Stimulated activated CD4-positive, alpha-beta T cell treated with anti-CD3 and anti-CD28 coated beads, Interleukin-15, amount 100 ng/mL, for 1 hour (primary cell): ENCODE measurements at places on chromosomes 1 and 21.

- no peak for DNase-seq
Measured at GRCh38 chr1:218250492-218250891, 34.6 kb upstream of the RRP15 start.

DNA sequence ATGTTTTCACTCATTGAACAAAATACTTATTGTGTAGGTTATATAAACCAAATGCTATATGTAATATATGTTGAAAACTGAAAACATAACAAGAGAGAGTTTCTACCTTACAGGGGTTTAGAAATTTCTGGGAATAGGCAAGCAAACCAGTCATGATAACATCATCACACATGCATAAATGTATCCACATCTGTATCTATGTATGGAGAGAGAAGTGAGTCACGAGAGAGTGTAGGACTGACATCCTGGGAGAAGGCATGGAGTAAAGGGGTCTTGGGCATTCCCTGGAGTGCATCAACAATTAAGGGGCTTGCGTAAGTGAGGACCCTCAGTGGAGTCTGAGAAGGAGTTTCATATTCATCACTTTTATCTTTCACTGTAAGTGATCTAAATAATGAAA, 65.5 kb downstream of the PCNX2 start:
- DNase-seq: no peak

DNA sequence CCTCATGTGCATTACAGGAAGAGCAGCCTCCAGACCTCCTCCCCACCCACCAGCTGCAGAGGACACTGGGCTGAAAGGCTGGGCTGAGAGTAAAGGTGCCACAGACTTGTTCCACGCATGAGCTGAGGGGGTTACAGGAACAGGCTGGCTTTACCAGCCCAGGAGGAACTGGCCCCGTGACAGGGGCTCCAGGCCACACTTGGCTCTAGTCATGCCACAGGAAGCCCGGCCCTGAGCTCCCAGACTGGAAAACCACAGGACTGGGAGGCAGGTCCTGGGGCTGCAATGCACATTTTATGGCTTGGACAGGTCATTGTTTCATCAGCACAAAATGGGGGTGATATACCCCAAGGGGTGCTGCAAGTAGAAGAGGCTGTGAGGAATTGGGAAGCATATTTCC, 35.6 kb downstream of the GPA33 start:
- no peak for DNase-seq

GRCh38 chr1:64898107-64898861, 68.1 kb downstream of the JAK1 start:
- no peak for DNase-seq

GRCh38 chr1:183200451-183200850, 14.4 kb downstream of the LAMC2 start:
- no peak for DNase-seq

DNA sequence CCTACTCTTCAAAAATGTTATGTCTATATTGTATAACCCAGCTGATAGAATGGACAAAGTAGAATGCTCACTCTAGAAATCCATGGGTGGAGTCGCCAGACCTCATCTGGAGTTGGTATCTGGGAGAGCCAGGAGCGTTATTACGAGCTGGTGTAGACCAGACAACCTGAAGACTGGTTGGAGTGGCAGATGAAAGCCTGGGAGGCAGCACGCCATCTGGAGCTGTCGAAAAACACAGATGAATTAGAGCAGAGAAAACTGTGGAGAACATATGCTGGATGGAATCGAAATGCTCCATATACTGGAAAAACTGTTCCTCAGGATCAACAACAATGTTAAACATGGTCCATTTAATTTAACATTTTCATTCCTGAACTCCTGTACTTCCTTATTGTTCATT, 333.6 kb downstream of the KCTD3 start:
- DNase-seq: no peak

GRCh38 chr21:42039470-42039901, 29.3 kb upstream of the ZBTB21 start:
- no peak for DNase-seq

- DNase-seq: no peak
Measured at GRCh38 chr1:216750031-216750627, 26.9 kb upstream of the ESRRG start.

GRCh38 chr1:184005506-184005905, 32.0 kb downstream of the COLGALT2 start:
- DNase-seq: no peak

DNA sequence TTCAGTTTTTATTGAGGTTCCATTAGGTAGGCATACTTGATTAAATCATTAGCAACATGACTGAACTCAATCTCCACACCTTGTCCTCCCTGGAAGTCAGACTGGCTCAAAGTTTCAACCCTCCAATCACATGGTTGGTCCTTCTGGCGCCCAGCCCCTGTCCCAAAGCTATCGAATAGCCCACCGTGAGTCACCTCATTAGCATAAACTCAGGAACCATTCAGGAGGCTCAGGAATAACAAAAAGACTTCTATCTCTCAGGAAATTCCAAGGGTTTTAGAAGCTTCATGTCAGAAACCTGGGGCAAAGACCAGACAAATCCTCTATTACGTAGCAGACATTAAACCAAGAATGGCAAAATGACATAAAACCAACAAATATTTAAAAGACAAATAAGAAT, 78.6 kb downstream of the RGS2 start:
- DNase-seq: no peak

GRCh38 chr21:36835383-36835795, 131.1 kb downstream of the HLCS start:
- DNase-seq: no peak

DNA sequence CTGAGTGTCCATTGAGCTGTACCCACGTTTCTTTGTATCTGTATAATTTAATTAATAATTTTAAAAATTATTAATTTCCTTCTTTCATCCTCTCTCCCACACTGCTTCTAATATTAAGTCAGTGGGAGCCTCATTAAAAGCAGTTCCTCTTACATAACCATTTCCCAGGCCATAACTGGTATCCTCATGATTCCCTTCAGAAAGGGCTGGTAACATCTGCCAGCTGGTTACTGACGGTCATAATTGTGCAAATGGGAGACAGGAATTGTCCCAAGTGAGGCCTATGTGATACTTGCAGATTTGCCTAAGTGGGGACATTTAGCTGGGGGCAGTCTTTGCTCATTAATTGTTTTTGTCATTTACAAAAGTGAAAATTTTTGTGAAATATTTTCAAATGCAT, 69.0 kb upstream of the SPAG17 start:
- DNase-seq: no peak

DNA sequence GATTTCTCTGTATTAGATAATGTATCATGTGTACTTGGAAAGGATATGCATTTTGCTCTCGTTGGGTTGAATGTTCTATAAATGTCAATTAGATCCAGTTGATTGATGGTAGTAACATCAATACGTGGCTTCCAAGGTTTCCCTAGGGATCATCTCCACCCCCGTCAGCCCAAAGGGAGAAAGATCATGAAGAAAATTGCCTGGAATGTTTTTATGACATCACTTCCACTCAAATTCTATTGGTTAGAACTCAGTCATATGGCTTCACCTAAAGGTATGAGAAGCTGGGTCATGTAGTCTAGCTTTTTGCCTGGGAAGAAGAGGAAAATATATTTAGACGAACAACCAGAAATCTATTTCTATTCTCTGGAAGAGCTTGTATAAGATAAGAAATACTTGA, at the start of gene C1orf185:
C1orf185 (plus strand) TSS at position 253 of the 400 bp plus-strand sequence; CDS start at position 259, 6 bp downstream.
- no peak for DNase-seq

GRCh38 chr1:43985984-43986595, 5.3 kb upstream of the CCDC24 start:
- no peak for DNase-seq

DNA sequence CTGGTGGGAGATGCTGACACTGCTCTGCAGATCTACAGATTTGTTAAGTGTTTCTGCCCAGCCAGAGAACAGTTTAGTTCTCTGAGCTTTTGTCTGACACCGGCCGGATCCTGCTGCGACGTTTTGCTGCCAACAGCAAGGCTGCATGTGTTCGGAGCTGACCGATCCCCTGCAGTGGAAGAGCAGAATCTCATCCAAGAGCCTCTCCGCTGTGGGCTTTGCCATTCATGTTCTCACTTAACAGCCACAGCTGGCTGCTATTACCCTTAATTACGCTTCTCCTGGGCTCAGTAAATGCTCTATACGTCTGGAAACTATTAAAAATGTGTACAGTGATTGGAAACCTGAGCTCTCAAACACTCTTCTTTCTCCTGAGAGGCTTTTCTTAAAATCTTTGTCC, 105.3 kb downstream of the BCAR3 start:
- DNase-seq: no peak

DNA sequence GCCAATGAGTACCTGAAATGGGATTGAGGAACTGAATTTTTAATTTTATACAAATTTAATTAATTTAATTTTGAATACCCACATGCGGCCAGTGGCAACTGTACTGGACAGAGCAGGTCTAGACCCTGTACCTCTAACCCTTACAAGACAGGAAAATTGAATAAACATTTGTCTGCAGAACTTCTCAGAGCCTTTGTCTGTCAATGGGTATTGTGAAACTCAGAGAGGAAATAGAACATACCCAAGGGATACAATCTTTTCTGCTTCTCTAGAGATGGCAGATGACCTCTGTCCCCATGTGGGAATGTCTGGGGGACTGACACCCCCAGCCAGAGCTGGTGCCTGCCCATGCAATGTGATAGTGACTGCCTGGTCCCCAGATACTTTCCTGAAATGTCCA, 220.6 kb downstream of the TM2D1 start:
- DNase-seq: no peak

DNA sequence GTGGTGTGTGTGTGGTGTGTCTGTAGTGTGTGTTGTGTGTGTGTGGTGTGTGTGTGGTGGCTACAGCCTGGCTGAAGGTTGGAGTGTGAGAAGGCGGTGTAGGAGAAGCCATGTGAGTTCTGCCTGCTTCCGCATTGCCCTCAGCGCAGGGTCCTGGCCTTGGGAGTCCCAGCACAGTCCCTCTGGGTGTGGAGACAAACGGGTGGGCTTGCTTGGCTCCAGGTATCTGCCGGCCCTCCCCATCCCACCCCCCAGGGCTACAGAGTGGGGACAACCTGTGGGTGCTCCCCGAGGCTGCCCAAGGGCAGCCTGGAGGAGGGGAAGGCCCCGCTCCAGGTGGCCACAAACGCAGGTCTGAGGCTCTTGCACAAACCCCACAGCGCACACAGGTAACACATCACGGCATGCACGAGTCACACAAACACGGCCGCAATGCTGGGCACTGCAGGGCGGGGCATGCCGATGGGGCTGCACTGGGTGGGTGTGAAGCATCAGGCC, 31.7 kb upstream of the ADARB1 start:
- no peak for DNase-seq

DNA sequence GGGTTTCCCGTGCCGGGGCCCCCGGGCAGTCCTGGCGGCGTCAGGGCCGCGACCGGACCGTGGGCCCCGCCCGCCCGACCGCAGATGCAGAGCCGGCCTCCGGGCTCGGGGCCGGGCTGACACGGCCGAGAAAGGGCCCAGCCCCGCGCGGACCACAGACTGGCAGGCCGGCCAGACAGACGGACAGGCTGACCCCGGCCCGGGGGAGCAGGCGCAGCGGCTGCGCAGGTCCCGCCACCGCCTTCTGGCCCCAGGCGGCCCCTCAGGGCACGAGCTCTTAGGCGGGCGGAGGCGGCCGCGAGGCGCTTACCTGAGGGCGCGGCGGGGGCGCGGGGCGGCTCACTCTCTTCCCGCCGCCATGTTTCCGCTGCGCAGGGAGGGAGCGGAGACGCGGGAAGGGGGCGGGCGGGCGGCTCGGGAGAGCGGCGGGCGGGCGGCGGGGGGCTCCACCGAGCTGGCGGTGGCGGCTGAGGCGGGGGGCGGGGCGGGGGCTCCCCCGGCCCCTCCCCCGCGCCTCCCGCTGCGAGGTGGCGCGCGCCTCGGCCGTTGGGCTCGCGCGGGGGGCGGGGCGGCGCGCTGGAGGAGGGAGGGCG, at the start of gene SCMH1:
SCMH1 (minus strand) TSS at position 558 of the 593 bp plus-strand sequence. CDS start 56,173 bp downstream, outside the sequence.
- peak; percentile 44 for DNase-seq

DNA sequence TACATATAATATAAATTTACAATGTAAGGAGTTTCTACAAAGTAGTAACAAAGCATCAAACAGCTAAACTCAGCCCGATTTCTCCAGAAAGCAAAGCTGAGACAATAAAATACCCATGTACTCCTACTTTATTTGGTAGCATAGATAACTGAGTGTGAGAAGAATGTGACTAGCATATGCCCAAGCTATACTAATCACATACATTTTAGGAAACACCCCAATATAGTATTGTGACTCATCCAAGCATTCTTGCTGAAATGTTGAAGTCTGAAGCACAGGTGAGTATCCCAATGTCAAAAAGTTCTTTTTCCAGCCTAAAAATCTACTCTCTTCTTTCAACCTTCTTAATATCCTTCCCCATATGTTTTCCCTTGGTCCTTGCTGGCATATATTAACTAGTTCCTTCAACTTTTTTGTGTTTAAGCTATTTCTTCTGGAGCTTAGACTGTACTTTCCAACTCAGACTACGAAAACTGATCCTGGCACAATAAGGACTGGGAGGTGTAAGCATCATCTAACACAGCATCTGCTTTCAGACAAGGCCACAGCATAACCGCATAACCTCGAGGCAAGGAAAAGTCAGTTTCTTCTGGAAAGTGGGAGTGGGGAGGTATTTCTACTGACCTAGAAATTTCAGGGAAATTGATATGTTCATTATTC, 163.0 kb upstream of the RNPC3 start:
- DNase-seq: no peak

DNA sequence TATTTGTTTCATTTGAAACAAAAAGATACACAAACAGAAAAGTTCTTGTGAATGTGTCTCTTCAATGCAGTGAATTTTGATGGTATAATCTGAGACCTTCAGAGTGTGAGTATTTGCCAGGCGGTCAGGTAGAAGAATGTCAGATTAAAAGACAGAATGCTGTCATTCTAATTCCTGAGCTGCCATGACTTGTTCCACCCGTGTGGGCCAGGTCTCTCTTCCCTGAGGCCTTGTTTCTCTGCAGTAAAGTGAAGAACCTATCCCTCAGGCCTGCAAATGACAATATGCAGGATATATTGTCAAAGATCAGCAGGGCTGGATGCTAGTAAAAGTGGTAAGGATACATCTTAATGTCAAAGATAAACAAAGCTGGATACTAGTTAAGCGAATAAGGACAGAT, 111.4 kb downstream of the ZP4 start:
- DNase-seq: no peak

GRCh38 chr1:107188160-107188559, 47.3 kb downstream of the NTNG1 start:
- no peak for DNase-seq

GRCh38 chr1:56050911-56051310, 528.5 kb downstream of the PLPP3 start:
- no peak for DNase-seq

DNA sequence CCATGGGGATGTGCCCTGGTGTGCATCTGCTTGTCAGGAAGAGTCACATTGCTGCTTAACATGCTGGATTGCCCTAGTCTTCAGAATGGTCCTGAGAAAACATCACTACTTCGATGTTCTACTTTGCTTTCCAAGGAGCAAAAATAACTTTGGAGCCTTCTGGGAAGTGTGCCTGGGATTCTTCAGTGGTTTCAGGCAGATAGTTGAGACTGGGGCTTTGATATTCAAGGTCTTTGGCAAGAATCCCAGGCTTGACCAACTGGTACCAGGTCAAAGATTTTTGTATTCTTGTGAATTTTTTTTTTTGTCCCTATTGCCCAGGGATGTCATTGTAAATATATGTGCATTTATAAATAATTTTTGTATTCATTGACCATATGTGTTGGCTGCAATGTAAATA, 51.4 kb downstream of the LRIG2 start:
- no peak for DNase-seq
